ENCODE measurements at places on chromosomes 5 and 9.

DNA sequence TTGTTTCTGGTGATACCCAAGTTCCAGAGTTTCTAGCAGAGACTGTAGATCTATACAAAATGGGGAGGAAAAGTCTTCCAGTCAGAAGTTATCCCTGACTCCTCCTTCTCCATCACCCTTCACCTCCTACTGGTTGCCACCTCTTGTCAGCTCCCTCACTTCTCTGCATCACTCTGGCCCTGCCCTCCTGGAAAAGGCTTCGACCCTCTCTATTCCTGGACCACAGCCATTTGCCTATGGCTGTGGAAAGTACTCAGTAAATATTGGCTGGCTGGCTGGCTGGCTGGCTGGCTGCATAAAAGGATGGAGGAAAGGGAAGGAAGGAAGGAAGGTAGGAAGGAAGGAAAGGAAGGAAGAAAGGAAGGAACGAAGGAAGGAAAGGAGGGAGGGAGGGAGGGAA lies 32.7 kb upstream of the ABCA1 start:
- H3K36me3 ChIP-seq = no peaks in the 10 kb centered on the region
- no peak for DNase-seq
- H3K4me3 ChIP-seq = no peak overlapping the region
- no peak overlapping the region for H3K27ac ChIP-seq
- H3K27me3 ChIP-seq = no peaks in the 10 kb centered on the region

DNA sequence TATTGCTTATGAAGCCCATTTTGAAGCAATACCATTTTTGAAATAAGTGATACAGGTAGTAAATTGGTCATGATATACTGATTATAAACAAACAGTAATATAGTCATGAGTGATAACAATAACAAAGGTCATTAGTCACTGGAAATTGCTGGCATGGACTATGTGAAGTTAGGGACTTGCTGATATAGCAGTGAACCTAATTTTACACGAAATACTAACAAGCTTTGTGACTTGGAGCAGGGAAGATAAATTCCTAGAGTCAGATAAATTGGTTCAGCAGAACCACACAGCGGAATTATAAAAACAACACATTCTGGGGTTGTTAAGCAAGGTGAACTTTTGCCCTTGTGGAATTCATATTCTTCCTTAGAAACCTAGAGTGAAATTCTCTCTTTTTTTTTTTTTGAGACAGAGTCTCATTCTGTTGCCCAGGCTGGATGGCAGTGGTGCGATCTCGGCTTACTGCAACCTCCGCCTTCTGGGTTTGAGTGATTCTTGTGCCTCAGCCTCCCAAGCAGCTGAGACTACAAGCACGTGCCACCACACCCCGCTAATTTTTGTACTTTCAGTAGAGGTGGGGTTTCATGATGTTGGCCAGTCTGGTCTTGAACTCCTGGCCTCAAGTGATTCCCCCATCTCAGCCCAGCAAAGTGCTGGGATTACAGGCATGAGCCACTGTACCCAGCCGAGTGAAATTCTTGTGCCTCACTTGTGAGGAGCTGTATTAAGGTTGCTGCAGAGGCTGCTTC lies 6.0 kb downstream of the UGCG start:
- H3K36me3 ChIP-seq = no peaks in the 10 kb centered on the region
- H3K27ac ChIP-seq = peak overlapping the region; percentile 1
- no peaks in the 10 kb centered on the region for H3K27me3 ChIP-seq
- DNase-seq = no peak
- no peak overlapping the region for H3K4me3 ChIP-seq

DNA sequence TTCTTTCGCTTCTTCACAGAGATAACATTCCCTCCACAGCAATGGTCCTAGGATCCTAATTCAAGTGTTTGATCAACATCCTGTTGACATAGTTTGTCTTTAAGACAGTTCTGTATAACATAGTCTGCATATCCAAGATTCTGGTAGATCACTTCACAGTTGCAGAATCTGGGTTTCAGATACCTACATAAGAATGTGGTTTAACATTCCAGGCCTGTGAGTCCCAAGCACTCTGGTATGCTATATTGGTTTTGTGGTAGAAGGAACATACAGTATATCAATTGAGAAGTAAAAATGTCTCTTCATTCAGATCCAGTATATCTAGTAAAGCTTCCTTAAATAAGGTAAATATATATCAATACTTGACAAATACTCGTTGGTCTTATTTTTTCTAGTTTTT lies 914.2 kb upstream of the CDH6 start:
- no peak for DNase-seq
- H3K27ac ChIP-seq = no peak overlapping the region
- no peaks in the 10 kb centered on the region for H3K4me1 ChIP-seq
- no peaks in the 10 kb centered on the region for H3K27me3 ChIP-seq

DNA sequence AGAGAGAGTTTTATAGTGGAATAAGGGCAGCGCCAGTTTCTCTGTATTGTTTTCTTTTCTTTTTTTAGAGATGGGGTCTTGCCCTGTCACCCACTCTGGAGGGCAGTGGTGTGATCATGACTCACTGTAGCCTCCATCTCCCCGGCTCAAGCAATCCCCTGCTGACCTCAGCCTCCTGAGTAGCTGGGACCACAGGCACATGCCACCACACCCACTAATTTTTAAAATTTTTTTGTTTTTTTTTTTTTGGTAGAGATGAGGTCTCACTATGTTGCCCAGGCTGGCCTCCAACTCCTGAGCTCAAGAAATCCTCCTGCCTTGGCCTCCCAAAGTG lies 119.0 kb downstream of the PIK3R1 start:
- DNase-seq = no peak
- H3K27ac ChIP-seq = no peak overlapping the region
- H3K4me3 ChIP-seq = no peak overlapping the region
- no peaks in the 10 kb centered on the region for H3K36me3 ChIP-seq

DNA sequence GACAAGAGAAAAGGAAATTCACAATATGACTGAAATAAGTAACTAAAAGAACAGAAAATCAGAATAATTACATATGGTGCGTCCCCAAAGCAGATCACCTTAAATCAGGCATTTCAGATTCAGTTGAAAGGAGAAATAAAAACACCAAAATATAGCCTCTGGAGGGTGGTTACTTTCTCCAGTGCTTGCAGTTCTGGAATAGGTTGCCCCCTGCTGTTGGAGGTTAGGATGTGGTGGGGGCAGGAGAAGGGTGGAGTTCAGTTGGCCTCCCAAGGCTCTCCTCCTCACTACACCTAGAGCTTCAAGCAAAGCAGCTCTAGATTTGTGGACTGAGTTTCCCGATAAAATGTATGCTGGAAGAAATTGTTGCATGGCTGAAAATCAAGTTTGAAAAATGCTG lies 338.2 kb upstream of the TLE4 start:
- H3K27ac ChIP-seq = no peak overlapping the region
- DNase-seq = peak; percentile 47
- H3K27me3 ChIP-seq = no peaks in the 10 kb centered on the region
- H3K4me3 ChIP-seq = peak overlapping the region; percentile 1

GRCh38 chr5:114744406-114744805 lies 382.5 kb downstream of the KCNN2 start:
- H3K36me3 ChIP-seq = no peaks in the 10 kb centered on the region
- no peaks in the 10 kb centered on the region for H3K4me1 ChIP-seq
- DNase-seq = no peak

Measured in testis (tissue), 5 donors.